ENCODE measurements at places on chromosomes 1 and 21.

DNA sequence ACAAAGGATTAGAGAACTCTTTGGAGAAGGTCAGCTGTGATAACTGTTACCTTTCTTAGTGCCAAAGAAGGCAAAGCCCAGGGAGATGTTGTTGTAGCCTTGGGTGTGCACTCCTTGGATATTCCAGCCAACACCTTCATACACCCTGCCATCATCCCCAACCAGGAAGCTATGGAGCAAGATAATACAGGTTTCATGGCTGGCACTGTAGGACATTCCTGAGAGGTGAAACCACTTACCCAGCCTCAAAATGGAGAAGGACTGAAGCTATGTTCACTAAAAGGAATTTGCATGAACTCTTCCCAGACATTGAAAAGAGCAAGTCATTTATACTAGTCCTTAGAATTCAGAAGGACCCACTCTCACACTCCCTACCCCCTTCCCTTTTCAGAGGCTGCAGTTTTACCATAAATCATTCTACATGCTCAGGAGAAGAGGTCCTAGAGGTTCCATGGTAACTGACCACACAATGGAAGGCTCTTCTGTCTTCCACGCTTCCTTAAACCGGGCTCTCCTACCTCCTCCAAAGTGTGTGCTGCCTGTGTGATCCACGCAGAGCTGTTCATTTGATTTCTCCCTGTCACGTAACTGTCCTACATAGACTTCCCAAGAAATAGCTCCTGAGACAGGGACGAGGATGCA lies 5.5 kb downstream of the PGLYRP4 start:
- DNase-seq, result no peak

- no peak for DNase-seq
These were observed 60.3 kb upstream of the RGS7 start for GRCh38 chr1:241417258-241417657.

GRCh38 chr21:46098303-46099141 lies 610 bp downstream of the COL6A2 start:
- DNase-seq, result no peak

- no peak for DNase-seq
These were observed 7.5 kb downstream of the MIER1 start for GRCh38 chr1:66932291-66932690.

- DNase-seq, result no peak
These were observed 181.8 kb upstream of the L1TD1 start for GRCh38 chr1:62012836-62013235.

DNA sequence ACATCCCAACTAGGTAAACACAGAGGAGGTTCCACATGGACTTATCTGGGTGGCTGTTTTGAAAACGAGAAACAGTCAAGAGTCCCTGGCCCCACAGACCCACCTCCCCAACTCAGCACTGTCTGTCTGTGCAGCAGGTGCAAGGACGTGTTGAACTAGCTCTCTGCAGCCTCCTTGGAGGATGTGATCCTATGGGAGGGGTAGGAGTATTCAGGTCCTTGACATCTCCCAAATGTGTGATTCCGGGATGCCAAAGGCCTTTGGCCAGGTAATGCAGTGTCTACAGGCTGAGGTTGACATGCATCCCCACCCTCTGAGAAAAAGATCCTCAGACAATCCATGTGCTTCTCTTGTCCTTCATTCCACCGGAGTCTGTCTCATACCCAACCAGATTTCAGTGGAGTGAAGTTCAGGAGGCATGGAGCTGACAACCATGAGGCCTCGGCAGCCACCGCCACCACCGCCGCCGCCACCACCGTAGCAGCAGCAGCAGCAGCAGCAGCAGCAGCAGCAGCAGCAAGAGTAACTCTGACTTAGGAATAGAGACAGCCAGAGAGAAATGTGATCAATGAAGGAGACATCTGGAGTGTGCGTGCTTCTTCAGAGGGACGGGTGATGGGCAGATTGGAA lies 151.6 kb upstream of the CAMK1G start:
- DNase-seq, result no peak

GRCh38 chr21:34011660-34012059 lies 61.7 kb upstream of the MRPS6 start:
- no peak for DNase-seq

GRCh38 chr1:15691434-15692032 lies 7.4 kb downstream of the PLEKHM2 start:
- DNase-seq, result no peak

GRCh38 chr1:100539836-100540536 lies 2.0 kb downstream of the GPR88 start:
- no peak for DNase-seq

DNA sequence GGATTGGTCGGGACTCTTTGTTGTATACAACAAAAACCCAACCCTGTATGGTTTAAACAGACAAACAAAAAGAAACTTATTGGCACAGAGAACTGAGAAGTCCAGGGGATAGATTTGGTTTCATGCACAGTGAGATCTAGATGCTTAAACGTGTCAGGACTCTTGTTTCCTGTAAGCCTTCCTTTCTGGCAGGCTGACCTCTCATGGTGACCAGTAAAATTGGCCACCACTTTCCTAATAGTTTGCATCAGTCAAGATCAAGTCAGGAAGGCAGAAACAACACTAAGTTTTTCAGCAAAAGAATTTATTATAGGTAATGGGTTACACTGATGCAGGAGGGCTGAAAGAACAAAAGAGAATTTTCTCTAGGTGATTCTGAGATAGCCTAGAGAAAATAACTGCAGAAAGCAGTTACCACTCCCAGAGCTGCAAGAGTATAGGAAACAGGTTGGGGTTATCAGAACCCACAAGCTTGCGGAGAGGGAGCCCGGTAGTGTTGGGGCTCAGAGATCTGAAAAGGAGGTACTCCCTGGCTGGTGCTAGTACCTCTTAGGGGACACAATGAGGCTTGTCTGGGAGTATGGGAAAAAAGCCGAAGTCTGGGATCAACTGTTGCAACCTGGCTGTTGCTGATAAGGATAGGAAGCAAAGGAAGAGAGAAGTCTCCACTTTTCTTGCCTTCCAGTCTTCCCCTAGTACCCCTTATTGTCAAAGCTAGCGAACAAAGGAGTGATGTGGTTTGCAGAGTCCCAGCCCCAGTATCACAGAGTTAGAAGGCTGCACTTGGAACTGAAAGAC lies 21.4 kb downstream of the CITED4 start:
- no peak for DNase-seq

DNA sequence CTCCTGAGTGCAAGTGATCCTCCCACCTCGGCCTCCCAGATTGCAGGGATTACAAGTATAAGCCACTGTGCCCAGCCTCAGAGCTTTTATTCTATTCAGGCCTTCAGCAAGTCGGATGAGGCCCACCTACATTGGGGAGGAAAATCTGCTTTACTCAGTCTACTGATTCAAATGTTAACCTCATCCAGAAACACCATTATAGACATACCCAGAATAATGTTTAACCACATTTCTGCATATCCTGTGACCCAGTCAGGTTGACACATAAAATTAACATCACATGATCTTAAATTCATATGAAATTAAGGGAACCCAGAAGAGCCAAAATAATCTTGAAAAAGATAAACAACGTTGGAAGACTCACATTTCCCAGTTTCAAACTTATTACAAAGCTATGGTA lies 14.9 kb downstream of the IL20 start:
- DNase-seq, result no peak

DNA sequence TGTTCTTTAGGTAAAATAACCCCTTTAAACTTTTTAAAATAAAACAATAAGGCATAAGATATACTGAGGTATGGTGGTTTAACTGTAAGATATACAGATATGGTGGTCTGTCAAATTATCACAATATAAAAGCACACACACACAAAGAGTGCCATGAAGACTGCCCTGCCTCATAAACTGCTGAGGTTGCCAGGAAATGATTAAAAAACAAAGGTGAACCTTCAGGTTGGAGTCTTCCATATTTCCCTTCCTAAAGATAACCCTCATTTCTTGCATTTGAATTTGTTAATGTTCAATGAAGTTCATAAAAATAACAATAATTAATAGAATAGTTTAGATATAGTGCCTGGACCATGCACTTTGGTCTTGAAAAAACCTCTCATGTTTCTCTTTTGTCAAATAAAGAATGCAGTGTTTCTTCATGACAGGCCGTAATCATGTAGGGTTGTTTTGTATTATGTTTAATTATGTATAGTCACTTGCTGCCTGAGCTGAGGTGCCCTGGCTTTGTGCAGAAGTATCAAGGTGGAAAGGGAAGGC lies 123.6 kb upstream of the B3GALT2 start:
- DNase-seq, result no peak

GRCh38 chr1:235297579-235297978 lies 30.4 kb downstream of the ARID4B start:
- no peak for DNase-seq

DNA sequence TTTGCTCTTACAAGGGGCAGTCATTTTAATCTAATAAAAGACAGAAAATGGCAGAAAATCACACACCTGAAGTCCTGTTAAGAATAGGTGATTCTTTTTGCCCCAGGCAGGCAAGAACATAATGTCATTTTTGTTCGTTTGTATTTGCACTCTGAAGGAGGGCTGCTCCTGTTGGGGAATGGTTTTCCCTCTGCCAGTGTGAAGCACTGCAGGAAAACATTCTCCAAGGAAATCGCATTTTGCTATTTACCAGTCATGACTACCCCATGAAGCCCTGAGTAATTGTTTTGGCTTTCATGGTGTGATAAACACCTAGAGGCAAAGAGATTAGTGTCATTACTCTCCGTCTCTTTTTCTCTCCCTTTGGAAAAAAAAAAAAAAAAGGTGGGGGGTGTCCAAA lies 345.5 kb downstream of the NTNG1 start:
- DNase-seq, result no peak

GRCh38 chr1:51215169-51215568 lies 20.9 kb upstream of the RNF11 start:
- DNase-seq, result no peak

DNA sequence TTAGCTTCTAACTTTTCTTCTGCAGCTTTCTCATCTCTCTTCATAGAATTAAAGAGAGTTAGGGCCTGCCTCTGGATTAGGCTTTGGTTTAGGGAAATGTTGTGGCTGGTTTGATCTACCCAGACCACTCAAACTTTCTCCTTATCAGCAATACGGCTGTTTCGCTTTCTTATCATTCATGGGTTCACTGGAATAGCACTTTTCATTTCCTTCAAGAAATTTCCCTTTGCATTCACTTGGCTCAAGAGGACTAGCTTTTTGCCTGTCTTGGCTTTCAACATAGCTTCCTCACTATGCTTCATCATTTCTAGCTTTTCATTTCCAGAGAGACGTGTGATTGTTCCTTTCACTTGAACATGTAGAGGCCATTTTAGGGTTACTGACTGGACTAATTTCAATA lies 59.6 kb downstream of the AKT3 start:
- no peak for DNase-seq

DNA sequence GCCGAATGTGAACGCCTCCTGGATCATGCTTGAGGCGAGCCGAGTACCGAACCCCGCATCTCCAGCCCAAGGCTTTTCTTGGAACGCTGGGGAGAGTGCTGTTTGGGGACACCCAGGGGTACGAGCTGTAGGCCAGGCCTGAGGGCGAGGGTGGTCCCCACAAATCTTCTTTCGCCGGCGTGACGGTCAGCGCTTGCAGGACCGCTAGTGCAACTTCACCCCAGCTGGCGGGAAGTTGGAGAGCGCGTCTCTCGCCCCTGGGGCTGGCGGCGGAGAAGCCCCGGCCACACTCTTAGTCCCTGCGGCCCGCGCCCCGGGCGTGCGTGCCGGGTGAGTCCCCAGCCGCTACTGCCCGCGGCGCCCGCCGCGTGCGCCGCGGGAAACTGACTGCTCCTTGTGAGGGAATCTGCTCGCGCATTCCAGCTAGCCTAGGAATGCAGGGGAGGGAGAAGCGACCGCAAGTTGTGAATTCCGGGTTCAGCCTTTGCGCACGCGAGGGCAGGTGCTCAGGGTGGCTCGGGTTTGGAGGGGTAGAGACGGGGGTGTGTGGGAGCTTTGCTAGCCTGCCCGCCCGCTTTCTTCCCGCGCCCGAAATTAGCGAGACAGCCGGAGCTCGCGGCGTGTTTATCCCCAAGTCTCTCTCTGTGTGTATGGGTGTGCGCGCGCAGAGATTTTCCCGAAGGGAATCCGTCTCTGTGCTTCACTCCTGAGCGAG lies 884 bp downstream of the LHX4 start:
- no peak for DNase-seq

- no peak for DNase-seq
These were observed 62.1 kb upstream of the CD55 start for GRCh38 chr1:207259391-207259790.

Measured in stimulated activated CD4-positive, alpha-beta T cell treated with anti-CD3 and anti-CD28 coated beads, Interleukin-1b, Interleukin-23, amount 100 ng/mL, for 1 hour (primary cell).